ENCODE measurements at places on chromosomes 4 and X. TPM values are rescaled to one million over a fixed set of nuclear protein-coding genes. Genes with fewer than 3 reads are reported as not detected.

Gene SLC38A5
- total RNA-seq = 13.8 TPM

Gene GNRHR
- total RNA-seq = 0.08 TPM

Gene DUSP21
- not detected for total RNA-seq

Gene CFAP99
- not detected for total RNA-seq

Gene PRDM5
- 40.5 TPM for total RNA-seq

Gene AMOT
- 42.7 TPM for total RNA-seq

Gene FSTL5
- not detected for total RNA-seq
